ENCODE measurements at places on chromosomes 3 and 15. TPM values are rescaled to one million over a fixed set of nuclear protein-coding genes. Genes with fewer than 3 reads are reported as not detected.

- no peak for DNase-seq
These were observed 3.7 kb downstream of the C15orf62 start for GRCh38 chr15:40773496-40773895.

Gene TOMM70
- 34.5 TPM for total RNA-seq

GRCh38 chr15:67103869-67104268 is 38.5 kb downstream of the SMAD3 start:
- no peak for DNase-seq

GRCh38 chr3:122497425-122497824 is 17.3 kb downstream of the KPNA1 start:
- DNase-seq, result no peak

DNA sequence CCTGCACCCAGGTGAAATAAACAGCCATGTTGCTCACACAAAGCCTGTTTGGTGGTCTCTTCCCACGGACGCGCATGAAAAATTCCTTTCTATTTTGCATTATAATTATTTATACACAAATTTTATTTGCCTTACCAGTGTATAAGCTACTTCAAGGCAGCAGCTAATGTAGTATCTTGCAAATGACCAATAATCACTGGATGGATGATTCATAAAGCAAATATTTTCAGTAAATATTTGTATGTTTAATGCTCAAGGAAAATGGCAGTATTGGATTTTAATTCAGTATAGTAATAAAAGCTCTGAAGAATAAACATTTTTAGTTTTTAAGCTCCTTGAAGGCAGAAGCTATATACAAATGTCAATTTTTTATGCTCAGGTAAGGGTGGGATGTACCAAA is 158.7 kb upstream of the NANOGP8 start:
- DNase-seq, result no peak

GRCh38 chr3:13839726-13840340 is 40.0 kb downstream of the WNT7A start:
- no peak for DNase-seq

GRCh38 chr3:71094658-71095209 is 488.8 kb downstream of the FOXP1 start:
- no peak for DNase-seq

Gene NOX5
- total RNA-seq, result 0.45 TPM

Gene AGBL1
- total RNA-seq, result 0.49 TPM

Gene MAGEL2
- total RNA-seq, result 0.45 TPM

Gene COX5A
- total RNA-seq, result 66.3 TPM

DNA sequence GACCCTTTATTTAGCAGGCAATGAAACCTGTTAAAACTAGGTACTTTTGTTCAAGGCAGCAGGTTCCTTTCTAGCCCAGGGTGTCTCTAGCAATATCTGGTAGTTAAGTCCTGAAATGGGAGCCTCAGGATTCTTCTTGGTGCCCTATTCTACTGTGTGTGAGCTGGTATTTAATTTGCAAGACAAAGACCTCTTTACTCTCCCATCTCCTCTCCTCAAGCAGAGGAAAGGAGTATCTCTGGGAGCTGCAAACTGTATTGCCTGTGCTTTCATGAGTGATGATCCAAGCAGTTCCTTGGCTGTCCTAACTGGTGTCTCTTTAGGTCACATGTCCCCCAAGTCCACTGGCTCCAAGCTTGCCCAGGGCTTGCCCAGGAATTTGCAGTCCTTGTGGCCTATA is 188.2 kb downstream of the SI start:
- DNase-seq, result no peak

GRCh38 chr3:57098418-57099310 is 38.2 kb downstream of the SPATA12 start:
- no peak for DNase-seq

Data from sciatic nerve (tissue), 2 donors.